Ascending aorta (tissue), 2 donors: ENCODE measurements at places on chromosomes 1 and 21.

DNA sequence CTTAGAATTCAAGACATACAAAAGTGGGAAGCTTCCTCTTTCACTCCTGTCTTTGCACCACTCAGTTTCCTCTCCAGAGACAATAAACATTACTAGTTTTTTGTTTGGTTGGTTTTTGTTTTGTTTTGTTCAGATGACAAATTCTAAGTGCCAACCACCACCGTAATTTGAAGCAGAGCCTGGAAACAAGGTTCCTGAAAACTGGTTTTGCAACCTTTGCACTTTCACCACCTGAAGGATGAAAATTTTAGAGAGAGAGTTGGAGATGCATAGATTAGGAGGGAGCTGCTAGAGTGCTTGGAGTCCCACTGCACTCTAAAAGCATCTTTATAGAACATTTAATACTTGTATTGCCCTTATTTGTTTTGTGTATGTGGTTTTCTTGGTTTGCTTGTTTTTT is 20.2 kb upstream of the MGST3 start:
- no peak for DNase-seq

DNA sequence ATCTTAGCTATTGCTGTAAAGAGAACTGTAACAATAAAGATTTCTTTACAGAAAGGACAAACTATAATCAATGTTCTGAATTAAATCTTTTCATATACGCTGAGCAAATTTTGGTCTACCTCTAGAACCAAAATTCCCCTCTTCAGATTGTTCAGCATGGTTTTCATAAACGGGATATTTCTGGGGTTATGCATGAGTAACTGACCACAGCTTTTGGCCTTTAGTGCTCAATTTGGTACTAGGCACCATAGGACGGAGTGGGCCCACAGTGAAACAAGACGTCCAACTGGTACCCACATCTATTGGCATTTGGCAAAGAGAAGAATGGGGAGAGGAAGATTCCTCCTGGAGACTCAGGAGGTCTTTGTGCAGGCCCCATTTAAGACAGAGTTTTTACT is 184.5 kb downstream of the TGFBR3 start:
- DNase-seq, result no peak

GRCh38 chr1:192475970-192476369 is 99.6 kb upstream of the RGS1 start:
- DNase-seq, result no peak

GRCh38 chr1:87778896-87779295 is 450.2 kb downstream of the LMO4 start:
- DNase-seq, result no peak

DNA sequence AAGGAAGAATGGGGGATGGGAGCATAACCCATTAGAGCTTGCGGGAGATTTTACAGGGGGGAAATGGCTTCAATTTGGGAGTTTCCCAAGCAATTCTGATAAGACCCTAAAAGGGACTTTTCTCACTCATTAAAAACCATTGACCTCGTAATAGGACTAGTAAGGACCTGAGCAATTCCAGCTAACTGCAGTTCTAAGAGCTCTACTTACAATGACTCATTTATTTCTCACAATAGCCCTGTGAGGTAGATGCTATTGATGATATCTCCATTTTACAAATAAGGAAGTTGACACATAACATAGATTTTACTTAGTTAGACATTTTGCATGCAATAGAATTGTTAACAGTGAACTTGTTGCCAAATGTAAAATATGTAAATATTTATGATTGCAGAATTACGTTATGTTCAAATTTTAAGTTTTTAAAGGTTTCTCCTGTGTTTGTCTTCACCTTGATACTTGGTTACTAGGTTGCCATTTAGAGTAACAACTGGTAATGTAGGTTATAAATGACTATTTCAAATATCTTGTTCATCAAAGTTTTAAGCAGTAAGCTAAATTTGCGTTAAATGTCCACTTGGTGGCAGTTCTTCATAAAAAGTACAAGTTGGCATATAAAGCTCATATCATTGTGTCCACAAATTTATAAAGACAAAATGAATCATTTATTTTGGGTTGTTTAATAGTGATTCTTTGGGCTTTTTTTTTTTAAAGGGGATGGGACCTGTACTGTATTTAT is 182.0 kb downstream of the PLA2G4A start:
- DNase-seq, result no peak

GRCh38 chr1:202804126-202804525 is 4.1 kb downstream of the KDM5B start:
- DNase-seq, result no peak

- DNase-seq, result no peak
Measured at GRCh38 chr1:230276401-230276800, 149.7 kb downstream of the PGBD5 start.

- DNase-seq, result no peak
Measured at GRCh38 chr1:228359613-228360532, 46.8 kb downstream of the TRIM11 start.
